ENCODE measurements at places on chromosomes 11 and 22.

GRCh38 chr11:123354371-123354975 is 75.6 kb upstream of the GRAMD1B start:
- DNase-seq: no peak

DNA sequence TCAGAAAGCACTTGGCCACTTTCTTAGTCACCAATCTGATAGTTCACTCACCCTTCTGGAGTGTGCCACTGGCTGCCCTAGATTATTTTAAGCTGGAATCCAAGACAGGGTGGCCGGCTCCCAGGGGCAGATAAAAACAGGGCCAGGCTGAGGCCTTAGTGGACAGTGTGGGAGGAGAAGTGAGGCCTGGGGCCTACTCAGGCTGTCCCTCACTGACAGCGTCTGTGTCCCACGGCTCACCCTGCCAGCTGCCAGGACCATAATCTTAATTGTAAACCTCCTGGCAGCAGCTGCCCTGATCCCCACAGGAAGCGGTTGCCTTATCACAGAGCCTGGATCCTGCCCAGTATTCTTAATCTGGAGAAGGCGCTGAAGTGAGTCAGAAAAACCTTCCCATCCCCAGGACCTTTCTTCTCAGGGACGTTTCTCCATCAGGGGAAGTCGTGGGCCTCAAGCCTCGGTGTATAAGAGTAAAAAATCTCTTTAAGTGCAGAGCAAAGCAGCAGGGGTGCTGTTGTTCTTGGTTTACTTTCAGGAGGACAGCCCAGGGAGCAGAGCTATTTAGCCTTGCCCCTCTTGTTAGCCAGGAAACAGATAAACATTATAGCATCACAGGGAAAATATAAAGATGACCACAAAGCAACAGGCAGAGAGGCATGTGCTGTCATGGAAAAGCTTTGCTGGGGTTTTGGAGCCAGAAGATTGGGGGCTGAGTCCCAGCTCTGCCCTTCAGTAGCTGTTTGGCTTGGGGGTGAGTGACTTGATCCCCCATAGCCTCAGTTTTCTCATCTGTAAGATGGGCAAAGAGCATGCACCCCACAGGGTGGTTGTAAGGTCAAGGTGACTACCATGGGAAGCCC is 39.6 kb downstream of the TSPAN18 start:
- DNase-seq: no peak

DNA sequence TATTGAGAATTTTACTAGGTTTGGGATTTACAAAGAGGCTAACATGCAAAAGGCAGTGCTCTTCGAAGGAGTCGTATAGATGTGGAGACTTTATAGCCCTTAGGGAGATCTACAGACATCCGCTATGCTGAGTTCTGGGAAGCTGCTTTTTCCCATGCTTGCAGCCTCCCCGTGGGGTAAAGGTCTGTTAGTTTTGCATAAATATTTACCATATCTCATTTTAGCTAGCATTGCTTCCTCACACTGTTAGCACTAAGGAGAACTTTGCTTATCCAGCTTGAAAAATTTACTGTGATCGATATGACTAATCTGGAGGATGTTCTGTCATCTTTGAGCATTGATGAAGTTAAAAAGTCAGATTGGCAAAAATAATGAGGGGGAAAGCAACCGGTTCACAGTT is 18.6 kb downstream of the ARHGEF12 start:
- no peak for DNase-seq

GRCh38 chr22:48405741-48406140 is 1421.9 kb downstream of the BRD1 start:
- DNase-seq: no peak

DNA sequence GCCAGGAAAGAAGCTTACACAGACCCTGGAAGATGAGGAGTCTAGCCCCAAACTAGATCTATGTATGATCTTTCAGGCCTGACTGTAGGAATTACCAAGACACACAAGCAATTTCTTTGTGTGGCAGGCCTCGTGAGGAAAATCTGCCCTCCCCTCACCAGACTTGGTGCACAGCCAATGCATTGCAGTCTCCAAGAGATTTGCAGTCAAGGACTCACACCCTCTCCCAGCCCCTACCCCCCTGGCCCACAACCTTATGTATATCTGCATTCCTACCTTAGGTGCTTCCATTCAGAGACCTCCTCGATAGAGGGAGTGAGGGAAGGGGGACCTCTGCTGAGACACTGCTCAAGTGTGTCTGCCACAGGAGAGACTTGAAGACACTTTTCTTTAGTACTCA is 9.8 kb downstream of the OR8B12 start:
- no peak for DNase-seq

Measured in stimulated activated CD4-positive, alpha-beta T cell treated with anti-CD3 and anti-CD28 coated beads, Interleukin-2, amount 100 ng/mL, for 48 hours (primary cell).